Myocyte (in vitro differentiated cells): ENCODE measurements at places on chromosomes 12 and 14.

DNA sequence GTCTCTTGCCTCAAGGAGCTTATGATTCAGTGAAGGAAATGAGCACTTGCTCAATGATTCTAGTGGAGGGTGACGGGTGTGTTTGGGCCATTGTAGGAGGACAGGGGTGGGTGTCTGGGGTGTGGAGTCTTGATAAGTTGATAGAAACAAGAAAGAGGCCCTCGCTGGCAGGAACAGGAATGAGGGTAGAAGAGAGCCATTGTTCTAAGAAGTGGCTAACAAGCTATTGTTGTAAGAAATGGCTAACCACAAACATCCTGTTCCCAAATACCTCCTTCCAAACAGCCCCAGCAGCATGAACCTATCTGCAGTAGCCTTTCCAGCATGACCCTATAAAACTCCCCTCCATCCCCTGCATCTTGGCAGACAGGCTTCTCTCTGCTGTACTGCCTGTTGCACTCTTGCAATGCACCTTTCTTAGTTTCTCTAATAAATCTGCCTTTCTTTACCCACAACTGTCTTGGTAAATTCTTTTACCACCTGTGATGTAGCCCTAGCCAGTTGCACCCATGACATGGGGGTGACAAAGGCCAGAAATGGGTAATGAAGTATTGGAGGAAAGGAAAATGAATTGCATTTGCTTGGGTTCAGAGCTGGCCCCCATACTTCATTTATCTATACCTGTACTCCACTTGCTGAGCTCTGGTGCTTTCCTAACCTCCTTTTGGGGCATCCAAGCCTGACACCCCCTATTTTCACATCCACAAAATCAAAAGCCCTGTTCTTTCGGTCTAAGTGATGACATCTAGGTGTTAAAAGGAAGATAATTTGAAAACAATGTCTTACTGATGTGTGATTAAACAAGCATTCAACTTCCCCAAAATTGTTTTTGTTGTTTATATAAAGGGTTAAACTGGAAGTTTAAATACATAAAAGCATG, 389.1 kb downstream of the GRIN2B start:
- no peak for DNase-seq

- peak; percentile 65 for DNase-seq
These were observed 81.1 kb upstream of the ST8SIA1 start for GRCh38 chr12:22415342-22416309.

DNA sequence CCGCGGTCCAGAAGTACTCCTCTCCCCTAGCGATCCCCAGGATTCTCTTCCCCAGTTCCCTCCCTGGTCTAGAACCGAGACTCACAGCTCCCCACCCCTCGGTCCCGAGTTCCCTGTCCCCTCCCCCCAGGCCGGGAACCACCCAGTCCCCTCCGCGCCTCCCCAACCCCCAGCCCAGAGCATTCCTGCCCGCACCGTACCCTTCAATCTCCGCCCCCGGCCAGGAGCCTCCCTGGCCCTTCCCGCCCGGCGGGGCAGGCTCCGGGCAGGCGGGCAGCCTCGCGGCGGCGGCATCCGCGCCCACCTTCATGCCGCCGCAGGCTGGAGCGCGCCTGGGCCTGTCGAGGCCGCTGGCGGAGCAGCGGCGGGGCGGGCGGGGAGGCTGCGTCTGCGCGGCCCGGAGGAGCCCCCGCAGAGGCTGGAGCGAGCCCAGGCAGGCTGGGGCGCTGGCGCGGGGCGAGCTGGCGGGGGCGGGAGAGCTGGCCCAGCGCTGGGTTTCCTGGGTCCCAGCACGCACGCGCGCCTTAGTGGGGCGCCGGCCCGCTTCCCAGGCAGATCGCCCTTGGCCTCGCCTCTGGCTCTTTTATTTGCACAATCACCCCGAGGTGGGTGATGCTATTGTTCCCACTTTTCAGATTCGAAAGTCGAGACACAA, 22.2 kb upstream of the GPR132 start:
- peak; percentile 12 for DNase-seq

DNA sequence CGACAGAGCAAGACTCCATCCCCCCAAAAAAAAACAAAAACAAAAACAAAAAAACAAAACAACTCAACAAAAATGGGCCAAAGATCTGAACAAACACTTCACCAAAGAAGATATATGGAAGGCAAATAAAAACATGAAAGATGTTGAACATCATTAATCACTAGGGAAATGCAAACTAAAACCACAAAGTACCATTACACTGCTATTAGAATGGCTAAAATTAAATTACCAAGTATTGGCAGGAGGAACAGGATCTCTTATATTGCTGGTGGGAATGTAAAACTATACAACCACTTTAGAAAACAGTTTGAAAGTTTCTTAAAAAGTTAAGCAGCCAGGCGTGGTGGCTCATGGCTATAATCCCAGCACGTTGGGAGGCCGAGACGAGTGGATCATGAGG, 12.9 kb downstream of the SOS2 start:
- no peak for DNase-seq

DNA sequence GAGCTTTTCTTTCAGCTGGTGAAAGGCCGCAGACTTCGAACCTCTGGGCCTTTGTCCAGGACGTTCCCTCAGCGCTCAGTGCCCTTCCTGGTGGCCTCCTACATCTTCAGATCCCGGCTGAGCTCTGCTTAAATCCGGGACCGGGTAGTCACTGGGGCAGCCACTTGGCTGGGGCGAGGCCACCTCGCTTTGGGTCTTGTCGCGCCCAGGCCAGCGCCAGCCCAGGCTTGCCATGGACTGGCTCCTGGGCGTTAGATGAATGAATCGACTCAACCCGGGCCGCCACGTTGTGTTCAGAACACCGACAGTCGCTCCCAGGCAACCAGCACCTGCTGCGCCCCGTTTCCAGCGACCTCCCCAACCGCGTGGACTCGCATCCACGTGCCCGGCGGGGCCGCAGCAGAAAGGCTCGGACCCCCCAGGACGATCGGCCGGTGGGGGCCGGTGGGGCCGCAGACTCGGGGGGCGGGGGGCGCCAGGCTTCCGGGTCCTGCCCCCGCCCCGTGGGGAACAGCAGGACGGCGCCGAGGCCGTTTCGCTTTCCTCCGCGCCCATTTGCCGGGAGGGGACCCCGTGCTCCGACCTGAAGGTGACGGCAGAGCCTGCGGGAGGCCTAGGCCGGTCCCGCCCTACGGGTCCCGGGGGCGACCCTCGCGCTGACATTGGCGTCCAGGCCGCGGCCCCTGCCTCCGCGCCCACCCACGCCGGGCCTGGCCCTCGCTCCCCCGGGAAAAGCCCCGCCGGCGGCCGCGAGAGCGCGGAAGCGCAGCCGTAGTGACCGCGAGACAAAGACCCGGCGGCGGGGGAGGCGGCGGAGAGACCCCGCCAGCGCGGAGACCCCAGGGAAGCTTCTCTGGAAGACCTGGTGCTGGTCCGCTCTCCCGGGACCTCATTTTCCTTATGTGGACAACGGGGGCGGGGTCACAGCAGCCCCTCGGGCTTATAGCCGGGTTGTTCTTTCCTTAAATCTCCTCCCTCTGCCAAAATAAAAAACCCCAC, 37.3 kb upstream of the RCOR1 start:
- DNase-seq: peak; percentile 28

GRCh38 chr12:106358396-106359241, 1.1 kb downstream of the POLR3B start:
- peak; percentile 80 for DNase-seq
